Activated T-cell treated with anti-CD3 and anti-CD28 coated beads for 24 hours (primary cell): ENCODE measurements at places on chromosomes 5 and 9.

DNA sequence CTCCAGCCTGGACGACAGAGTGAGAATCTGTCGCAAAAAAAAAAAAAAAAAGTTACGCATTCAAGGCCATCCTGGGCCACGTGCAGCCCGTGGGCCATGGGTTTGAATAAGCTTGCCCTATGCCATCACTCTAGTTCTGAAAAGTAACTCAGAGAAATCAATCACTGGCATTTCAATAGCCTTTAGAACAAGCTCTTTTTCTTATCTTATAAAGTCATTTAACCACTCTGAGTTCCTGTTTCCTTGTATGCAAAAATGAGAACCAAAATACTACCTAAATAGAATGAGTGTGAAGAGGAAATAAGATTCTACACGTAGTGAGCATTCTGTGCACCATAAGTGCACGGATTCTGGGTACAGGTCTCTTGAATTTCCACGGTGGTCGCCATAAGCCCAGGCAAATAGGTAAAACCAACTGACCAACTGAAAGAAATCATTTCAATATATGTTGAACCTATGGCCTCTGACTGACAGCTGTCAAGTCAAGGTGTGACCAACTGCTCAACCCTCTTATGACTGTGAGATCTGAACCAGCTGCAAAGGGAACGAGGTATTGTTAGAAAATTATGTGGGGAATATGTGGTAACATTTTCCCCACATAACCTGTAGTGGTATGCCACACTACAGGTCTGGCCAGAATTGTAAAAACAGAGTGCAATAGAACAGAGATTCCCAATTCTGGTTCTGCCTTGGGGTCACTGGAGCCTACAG, 143.9 kb upstream of the LHFPL2 start:
- DNase-seq, result no peak

DNA sequence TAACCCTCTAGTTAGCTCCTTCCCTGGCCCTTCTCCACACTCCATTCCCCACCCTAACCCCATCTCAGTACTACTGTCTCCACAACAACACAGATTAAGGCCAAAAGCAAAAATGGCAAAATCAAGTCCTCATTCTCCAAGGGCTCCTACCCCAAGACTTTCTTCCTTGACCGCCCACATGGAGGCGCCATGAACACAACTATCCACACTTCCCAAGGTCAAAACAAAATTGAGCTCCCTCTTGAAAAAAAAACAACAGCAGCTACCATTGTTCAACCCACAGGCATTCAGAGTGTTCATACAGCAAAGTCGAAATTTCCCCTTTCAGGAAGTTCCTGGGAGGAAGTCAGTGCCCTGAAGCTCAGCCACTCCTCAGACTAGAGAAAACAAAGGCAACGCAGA, 54.4 kb downstream of the GNAQ start:
- DNase-seq, result no peak

- DNase-seq, result peak; percentile 26
Observed at GRCh38 chr5:66553916-66554575, 42.1 kb upstream of the MAST4 start.

DNA sequence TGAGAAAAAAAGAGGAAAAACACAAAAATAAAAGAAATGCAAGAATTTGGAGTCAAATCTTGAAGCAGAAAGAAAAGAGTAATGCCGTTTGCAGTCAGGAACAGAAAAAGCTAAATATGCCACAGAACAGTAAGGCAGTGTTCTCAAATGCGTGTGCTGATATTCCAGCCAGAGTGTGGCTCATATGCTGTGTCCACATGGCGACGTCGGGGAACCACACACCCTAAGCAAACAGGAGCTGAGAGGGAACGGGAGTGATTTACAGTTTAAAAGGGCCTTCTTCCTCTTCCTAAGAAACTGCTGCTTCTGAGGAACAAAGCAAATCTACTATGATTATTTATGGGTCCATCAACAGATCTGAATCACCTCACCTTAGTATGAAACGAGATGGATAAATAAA, 42.7 kb downstream of the DDX31 start:
- no peak for DNase-seq

DNA sequence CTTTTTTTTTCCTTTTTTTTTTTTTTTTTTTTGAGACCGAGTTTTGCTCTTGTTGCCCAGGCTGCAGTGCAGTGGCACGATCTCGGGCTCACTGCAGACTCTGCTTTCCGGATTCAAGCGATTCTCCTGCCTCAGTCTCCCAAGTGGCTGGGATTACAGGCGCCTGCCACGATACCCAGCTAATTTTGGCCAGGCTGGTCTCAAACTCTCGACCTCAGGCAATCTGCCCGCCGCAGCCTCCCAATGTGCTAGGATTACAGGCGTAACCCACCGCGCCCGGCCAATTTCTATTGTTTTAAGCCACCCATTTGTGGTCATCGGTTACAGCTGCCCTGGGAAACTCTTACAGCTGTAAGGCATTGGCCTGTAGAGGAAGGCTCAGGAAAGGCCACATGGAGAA, 617.7 kb downstream of the GABRG2 start:
- no peak for DNase-seq

- no peak for DNase-seq
Observed at GRCh38 chr9:13088720-13089427, 190.6 kb downstream of the MPDZ start.

DNA sequence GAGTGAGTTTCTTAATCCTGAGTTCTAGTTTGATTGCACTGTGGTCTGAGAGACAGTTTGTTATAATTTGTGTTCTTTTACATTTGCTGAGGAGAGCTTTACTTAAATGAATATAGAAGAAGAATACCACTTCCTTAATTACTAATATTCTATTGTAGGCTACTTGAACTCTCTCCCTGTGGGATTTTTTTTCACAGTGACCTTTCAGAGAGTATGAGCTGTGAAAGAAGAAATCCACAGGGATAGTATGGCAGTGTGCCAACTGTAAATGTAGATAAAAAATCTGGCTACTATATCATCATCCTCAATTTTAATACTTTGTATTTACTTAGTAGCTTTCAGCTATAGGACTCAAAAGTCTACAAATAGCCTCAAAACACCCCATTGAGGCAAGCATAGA, 67.3 kb downstream of the COMMD10 start:
- no peak for DNase-seq

DNA sequence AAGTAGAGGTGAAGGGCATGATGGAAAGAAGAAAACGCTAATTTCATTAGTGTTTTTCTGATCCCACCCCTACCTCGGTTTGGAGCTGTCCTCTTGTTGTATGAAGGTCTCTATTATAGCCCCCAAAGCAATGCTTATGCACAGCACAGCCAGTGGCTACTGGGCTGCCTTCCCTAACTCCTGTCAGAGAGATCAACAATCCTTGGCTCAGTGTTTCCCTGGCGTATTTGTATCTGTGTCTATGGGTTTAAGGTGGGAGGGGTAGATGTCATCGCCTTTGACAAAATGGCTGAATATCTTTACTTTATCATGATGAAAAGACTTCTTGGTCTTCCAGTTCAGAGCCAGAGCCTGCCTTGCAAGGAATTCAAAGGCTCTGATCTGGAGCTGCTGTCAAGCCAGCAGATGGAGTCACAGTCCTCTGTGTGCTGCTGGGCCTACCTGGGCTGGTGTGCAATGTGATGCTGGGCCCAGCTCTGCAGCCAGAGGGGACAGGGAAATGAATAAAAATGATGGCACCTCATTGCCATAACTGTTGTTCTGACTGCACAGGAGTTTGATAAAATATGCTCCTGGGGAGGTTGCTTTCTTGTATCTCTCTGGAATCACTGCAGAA, 20.1 kb upstream of the HSPA9 start:
- DNase-seq, result no peak

- no peak for DNase-seq
Observed at GRCh38 chr5:94025788-94026473, 284.5 kb upstream of the POU5F2 start.

DNA sequence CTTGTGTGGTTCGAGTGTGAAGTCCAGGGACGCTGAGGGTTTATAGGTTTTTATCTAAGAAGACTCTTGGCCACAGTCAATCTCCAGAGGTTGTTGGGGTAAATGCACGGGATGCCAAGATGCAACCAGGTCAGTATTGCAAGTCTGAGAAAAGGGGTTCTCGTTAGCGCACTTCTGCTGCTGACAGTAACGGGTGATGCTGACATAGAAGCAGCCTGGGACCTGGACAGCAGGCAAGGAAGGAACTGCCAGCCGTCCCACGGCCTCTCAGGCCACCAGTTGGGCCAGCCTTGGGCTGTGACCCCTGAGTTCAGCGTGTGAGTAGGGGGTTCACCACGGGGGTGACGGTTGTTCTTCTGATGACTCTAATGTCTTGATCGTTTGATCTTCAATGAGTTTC, 39.0 kb downstream of the TENT4A start:
- DNase-seq, result no peak

- DNase-seq, result no peak
Observed at GRCh38 chr5:76351577-76351976, 51.5 kb upstream of the IQGAP2 start.

DNA sequence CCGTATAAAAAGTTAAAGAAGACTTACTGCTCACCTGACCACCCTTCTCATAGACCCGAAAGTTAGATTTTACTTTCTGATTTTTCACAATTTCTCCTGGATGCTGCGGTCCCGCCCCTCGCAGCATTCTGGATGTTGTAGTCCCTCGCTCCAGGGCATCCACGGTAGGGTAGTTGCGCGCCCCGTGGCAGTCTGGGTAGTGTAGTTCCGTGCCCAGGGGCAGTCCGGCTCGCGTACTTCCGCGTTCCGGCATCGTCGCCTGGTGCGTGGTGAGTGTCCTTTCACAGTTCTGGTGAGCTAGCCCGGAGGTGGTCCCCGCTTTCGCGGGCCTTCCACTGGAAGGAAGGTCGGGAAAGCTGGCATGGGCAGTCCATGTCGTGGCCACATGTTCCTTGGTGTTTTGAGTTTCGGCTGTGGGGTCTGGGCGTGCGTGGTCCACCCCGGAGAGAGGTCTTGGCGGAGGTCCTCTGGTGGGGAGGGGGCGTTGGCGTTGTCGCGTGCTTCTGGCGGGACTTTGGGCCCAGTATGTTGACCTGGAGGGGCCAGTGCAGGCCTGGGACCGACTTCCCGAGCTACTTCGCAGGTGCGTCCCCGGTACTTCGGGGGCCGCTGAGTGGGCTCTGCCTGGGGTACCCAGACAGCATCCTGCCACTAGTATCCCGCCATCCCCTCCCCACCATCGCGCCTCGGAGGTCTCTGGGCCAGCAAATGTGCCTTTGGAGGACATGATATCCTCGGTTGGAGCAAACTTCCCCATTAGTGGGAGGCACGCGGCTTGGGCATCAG, at the start of gene ZNF169:
Gene ZNF169, plus strand, starts transcription at position 222 of the 786 bp plus-strand sequence. CDS start 19,515 bp downstream, outside the sequence.
- peak; percentile 85 for DNase-seq

GRCh38 chr9:15294604-15295003, 12.4 kb downstream of the TTC39B start:
- no peak for DNase-seq

- DNase-seq, result no peak
Observed at GRCh38 chr5:72283358-72283757, 36.7 kb downstream of the MRPS27 start.

DNA sequence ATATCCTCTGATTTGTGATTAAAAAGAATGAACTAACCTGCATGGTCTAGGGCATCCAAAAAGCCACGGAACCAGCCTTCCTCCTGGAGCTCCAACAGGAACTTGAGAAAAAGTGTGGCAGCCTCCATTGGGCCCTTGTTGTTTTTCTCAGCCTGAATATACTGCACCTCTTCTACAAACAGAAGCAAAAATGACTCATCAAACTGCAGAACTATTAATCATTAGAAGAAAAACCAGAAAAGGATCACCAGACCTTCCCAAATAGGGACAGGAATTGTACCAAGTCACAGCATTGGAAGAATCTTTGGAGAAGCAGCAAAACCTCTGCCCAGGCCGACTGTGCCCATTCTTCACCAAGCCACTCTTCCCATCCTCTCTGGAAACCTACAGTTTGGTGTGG, 25.2 kb downstream of the RIGI start:
- DNase-seq, result no peak

DNA sequence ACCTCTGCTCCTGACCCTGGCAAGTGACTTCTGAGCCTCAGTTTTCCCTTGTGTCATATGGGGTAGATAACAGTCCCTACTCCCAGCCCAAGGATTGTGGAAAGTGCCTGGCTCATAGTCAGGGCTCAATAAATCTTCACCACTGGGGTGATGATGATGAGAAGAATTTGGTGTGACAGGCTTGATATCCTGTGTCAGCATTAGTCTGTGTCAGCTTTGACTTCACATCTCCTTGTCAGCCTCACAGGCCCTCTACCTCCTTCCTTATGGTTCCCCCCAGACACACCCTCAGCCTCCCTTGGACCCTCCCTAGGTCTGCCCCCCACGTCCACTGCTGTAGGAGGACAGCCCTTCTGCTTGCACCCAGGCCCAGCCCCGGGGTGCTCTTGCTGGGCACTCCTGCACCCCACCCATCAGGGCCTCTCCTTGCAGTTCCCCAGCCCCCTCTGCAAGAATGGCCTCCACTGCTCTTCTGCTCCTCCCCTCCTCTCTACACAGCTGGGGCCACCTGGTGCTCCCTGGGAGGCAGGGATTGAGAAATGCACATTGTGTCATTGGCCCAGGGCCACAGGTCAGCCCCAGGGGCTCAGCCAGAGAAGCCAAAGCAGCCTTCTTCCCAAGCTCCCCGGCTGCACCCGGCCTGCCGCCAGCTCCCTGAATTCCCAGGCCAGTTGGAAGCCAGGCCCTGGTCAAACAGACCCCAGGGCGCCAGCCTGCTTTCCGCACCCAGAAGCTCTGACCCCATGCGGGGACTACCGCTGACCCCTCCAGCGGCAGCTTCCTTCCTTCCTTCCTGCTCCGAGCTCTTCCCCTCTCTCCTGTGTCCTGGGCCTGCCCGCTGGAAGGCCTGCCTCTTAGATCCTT, 7.7 kb downstream of the FGFR4 start:
- no peak for DNase-seq

GRCh38 chr9:70260606-70261005, 1.8 kb downstream of the SMC5 start:
- DNase-seq, result no peak

DNA sequence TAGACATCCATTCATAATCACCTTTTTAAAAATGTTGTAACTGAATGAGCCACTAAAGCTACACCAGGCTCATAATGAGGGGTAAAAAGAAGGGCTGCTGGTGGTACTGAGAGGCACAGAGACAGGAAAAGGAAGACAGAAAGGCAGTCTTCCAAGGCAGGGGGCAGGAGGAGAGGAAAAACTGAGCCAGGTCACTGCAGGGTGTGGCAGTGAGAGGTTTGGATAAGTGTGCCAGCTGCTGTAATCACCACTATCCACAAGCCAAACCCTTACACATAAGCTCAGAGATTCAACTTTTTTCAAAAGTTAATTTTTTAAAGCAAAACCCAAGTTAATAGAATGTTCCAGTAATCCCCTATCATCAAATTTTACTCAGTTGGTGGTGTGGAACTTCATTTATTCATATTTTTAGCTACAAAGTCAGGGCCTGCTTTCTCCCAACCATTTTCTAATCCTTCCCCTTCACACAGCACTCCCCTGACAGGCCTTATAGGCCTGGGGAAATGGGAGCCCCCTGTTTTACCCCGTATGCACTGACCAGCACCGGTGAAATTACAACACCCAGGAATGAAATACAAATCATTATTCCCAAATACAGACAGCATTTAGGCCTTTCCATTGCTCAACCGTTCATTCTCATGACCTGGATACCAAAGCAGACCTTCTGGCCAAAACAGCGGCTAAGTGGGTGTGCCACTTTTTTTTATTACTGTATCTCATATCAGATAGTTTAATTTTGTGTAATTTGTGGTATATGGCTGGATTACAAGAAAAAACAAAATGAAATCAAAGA, 76.3 kb downstream of the EFNA5 start:
- DNase-seq, result no peak
